Activated naive CD8-positive, alpha-beta T cell treated with anti-CD3 and anti-CD28 coated beads for 36 hours (primary cell): ENCODE measurements at places on chromosomes 5 and 9.
A peak's percentile ranks its signal among the peaks of the same experiment; 100 is the strongest.

- DNase-seq: no peak
These were observed 29.4 kb upstream of the PURA start for GRCh38 chr5:140084541-140084940.

- no peak for DNase-seq
These were observed 26.8 kb upstream of the ANKRD33B start for GRCh38 chr5:10536931-10537579.

DNA sequence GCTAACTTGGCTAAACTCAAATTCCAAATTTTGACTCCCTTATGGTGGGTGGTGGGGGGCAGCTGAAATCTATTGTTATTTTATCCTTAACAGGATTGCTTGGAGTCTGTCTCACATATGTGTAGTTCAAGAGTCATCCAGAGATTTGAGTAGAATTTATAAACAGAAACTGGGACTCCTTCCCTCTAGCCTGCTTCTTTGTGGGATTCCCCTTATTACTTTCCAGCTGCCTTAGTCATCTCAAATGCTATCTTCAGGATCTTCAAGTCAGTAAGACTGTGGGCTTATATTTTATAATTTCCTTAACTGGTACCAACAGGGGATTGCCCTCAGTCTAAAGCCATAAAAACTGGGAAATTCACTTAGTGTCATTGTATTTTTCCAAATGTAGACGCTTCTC, 55.5 kb downstream of the NNT start:
- DNase-seq: no peak

DNA sequence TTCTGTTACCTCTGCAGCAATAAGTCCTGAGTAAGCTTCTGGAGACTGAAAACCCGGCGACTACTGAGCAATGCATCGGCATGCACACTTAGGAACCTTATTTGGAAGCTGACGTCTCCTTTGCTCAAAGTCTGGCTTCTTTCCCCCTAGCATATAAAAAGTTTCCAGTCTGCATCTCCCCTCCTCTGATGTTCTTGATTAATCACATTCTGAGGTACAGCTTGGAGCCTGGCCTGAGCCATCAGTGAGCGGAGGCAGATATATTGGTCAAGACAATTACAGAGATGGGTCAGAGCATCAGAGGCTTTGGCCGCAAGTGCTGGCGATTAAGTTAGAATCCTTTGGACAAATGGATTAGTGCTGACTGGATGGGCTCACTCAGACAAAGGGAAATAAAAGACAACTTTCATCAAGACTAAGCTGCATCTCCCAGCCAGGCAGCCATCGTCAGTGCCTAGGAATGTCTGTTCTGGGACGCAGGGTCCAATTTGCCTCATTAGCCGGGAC, 140.7 kb downstream of the MTX3 start:
- DNase-seq: no peak

- peak; percentile 79 for DNase-seq
These were observed 467 bp upstream of the VLDLR start for GRCh38 chr9:2620919-2621721.

DNA sequence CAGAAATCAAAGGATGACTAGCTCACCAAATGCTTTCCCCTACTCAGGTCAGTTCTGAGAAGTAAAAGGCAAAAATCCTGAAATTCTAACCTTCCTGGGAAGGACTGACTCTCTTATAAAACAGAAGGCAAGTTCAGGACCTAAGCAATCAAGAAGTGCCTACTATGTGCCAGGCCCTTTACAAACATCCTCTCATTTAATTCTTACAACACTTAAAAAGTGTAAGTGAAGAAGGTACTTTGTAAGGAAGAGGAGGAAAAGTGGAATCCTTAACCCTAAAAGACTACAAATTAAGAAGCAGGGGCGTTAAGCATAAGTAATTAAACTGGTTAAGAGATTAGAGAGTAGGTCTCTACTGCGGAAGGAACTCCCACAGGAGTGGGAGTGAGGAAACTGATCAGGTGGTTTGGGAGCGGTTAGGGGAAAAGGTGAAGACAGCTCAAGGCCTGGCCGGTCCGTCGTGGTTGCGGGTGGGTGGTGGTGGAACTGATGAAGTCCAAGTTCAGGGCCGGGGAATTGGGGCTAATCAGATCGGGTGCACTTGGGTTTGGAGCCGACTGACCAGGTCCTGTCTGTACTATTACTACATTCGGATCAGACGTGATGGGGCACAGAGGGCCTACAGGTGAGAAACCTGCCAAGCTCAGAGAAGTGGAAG, 839 bp downstream of the MED27 start:
- no peak for DNase-seq

DNA sequence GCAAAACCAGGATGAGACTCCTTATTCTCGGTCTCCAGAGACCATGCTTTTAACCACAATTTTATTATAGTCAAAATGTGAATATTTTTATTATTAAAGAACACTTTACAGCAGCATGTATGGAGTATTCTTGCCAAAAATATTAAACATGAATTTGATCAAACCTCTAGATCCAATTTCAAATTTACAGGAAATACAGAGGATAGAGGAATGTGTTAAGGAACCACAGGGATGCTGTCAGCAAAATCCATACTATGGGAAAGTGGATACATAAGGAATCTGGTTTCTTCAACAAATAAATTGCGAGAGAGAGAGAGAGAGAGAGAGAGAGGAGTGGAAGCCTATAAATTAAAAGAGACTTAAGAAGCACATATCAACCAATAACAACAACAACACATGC, 348.2 kb upstream of the NUDT12 start:
- DNase-seq: no peak
